ENCODE measurements at places on chromosomes 2 and 18.

DNA sequence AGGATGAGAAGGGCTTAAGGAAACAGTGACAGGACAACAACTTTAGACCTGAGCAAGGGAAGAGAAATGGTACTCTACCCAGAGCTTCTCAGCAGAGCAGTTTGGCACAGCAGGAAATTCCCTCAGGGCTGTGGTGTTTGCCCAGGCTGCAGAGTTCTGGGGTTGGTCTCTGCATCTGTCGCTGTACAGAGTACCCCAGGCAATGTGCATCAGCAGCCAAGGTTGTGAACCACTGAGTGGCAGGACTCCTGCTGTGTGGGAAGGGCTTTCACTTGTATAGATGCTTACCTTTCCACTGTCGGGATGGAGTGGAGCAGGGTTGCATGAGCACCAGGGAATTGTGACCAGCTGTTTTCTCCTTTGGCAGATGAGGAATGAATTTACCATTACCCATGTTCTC is 21.2 kb downstream of the STAMBP start:
- H3K27ac ChIP-seq: no peak overlapping the region
- peaks cover 39% of the 10 kb centered on the region for H3K36me3 ChIP-seq
- H3K4me3 ChIP-seq: no peak overlapping the region
- no peaks in the 10 kb centered on the region for H3K4me1 ChIP-seq
- no peaks in the 10 kb centered on the region for H3K27me3 ChIP-seq

DNA sequence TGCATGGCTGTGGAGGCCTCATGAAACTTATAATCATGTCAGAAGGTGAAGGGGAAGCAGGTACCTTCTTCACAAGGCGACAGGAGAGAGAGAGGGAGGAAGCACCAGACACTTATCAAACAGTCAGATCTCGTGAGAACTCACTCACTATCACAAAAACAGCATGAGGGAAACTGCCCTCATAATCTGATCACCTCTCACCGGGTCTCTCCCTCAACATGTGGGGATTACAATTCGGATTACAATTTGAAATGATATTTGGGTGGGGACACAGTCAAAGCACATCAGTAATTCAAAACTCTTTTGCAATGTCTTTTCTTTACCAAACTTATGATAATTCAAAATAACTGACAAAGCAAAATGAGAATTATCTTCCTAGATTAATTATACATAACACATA is 8.5 kb upstream of the CCDC68 start:
- H3K4me1 ChIP-seq: no peaks in the 10 kb centered on the region
- H3K4me3 ChIP-seq: no peak overlapping the region
- no peak overlapping the region for H3K27ac ChIP-seq
- no peaks in the 10 kb centered on the region for H3K27me3 ChIP-seq
- no peak for DNase-seq

- H3K36me3 ChIP-seq: no peaks in the 10 kb centered on the region
- no peak overlapping the region for H3K27ac ChIP-seq
- no peaks in the 10 kb centered on the region for H3K4me1 ChIP-seq
- H3K4me3 ChIP-seq: no peak overlapping the region
- no peaks in the 10 kb centered on the region for H3K27me3 ChIP-seq
These were observed 111.1 kb downstream of the PDCL3 start for GRCh38 chr2:100673691-100674485.

- no peaks in the 10 kb centered on the region for H3K27me3 ChIP-seq
- DNase-seq: peak; percentile 73
- no peaks in the 10 kb centered on the region for H3K36me3 ChIP-seq
- H3K27ac ChIP-seq: peak overlapping the region; percentile 70
These were observed 3.4 kb downstream of the WDFY1 start for GRCh38 chr2:223941579-223942277.

- no peak for DNase-seq
- H3K36me3 ChIP-seq: no peaks in the 10 kb centered on the region
- no peaks in the 10 kb centered on the region for H3K27me3 ChIP-seq
- no peaks in the 10 kb centered on the region for H3K4me1 ChIP-seq
- H3K27ac ChIP-seq: no peak overlapping the region
- H3K4me3 ChIP-seq: no peak overlapping the region
These were observed 233.4 kb upstream of the CNTNAP5 start for GRCh38 chr2:123791684-123792083.

Measured in GM12878 (cell line).